DMS53 (cell line): ENCODE measurements at places on chromosomes 3 and 15.

- DNase-seq = no peak
Observed at GRCh38 chr3:79187426-79187825, 580.4 kb downstream of the ROBO1 start.

- peak; percentile 2 for DNase-seq
Observed at GRCh38 chr3:114606336-114606735, 312.5 kb downstream of the TIGIT start.

DNA sequence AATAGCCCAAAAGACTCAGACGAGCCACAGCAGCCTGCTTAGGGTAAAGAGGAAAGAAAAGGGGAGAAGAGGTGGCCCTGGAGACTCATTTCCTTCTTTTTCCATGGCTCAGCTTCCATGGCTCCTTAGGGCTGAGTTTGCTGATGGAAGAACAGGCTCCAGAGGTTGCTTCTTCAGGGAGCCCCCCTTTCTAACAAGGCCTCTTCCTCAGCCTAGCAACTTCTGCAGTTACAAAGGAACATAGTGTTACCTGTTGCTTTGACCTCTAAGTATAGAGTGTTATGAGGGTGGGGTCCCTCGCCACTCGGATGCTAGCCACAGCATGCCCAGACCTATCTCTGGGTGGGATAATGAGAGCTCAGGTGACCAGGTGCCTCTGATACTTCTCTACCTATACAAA is 43.2 kb upstream of the SPESP1 start:
- DNase-seq = no peak

GRCh38 chr3:49217688-49218470 is 46.5 kb downstream of the KLHDC8B start:
- no peak for DNase-seq
